Stimulated activated CD4-positive, alpha-beta T cell treated with anti-CD3 and anti-CD28 coated beads, Interleukin-1b, Interleukin-23, amount 100 ng/mL, for 48 hours (primary cell): ENCODE measurements at places on chromosomes 11 and 22.

GRCh38 chr22:49015993-49016908 is 811.4 kb downstream of the BRD1 start:
- no peak for DNase-seq

GRCh38 chr11:125999234-125999880 is 53.5 kb downstream of the VSIG10L2 start:
- no peak for DNase-seq

DNA sequence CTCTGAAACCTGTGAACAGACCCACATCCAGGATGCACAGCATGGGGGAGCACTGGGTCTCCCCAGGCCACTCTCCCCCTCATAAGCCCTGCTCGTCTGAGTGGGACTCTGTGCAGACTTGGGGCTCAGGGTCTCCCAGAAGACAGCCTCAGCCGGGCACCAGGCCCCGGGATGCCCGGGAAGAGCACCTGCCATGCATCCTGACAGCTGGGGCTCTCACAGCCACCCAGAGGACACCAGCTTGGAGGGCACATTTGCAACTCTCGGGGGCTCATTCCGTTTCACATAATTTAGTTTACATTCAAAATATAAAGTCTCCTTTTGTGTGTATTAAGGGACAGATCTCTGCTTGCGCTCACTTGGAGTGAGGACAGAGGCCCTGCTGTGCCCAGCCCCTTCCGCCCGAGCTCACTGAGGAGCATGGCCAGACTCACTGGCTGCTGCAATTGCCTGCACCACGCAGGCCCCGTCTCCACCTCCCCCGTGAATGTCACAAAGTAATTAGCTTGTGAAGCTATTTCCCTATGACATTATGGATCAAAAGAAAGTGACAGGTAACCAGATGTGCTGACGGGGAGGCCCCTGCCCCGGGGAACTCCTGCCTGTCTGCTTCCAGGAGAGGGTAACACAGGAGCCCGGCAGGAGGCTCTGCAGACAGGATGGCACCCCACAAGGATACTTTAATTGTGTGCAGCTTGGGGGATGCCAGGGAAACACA is 275.6 kb downstream of the BRD1 start:
- no peak for DNase-seq

- DNase-seq, result no peak
Observed at GRCh38 chr11:134882671-134883297, 470.7 kb upstream of the B3GAT1 start.

DNA sequence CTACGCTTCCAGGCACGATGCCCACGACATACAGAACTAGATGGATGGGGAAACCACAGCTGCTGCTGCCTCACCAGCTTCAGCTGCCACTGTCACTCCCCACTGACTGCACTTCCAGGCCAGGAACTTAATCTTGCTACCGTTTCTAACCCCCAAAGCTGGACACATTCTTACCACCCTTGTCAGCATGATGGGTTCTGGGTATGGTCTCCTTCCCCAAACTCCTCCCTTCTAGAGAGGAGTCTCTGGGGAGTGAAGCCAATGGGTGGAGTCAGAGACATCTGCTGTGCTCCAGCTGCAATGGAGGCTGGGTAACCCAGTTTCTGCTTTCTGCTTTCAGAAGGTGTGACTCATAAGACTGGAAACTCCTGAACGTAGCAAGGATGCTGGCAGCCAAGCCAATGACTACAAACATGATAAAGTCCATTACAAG is 87.0 kb upstream of the THY1 start:
- peak; percentile 59 for DNase-seq

GRCh38 chr11:56842814-56843794 is 94.6 kb upstream of the OR9G4 start:
- no peak for DNase-seq

DNA sequence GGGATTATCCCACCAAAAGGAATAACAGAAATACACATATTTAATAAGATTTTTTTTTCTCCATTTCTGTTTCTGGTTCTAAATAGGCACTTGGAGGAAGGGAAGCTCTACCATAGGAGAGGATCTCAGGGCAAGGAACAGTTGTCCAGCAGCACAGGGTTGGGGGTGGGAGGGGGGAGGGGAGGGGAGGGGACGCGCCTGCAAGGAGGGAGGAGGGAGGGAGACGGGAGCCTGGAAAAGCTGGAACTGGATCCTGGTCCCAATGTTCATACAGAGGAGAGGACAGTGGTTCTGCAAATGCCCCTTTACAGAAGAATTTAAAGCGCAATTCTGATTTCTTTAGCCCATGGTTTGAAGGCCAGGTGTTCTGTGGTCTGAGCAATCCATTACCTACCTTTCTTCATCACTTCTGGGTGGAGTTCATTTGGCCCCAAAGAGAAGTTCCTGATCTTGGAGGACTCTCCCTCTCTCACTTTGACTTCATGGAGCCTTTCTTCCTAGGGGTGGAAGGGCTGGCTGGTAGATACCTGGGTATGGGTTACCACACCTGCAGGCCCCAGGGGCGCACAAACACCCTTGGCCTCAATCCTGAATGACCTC is 348.9 kb upstream of the NCAM1 start:
- DNase-seq, result no peak

GRCh38 chr11:66834943-66835342 is 8.3 kb upstream of the RCE1 start:
- DNase-seq, result no peak

DNA sequence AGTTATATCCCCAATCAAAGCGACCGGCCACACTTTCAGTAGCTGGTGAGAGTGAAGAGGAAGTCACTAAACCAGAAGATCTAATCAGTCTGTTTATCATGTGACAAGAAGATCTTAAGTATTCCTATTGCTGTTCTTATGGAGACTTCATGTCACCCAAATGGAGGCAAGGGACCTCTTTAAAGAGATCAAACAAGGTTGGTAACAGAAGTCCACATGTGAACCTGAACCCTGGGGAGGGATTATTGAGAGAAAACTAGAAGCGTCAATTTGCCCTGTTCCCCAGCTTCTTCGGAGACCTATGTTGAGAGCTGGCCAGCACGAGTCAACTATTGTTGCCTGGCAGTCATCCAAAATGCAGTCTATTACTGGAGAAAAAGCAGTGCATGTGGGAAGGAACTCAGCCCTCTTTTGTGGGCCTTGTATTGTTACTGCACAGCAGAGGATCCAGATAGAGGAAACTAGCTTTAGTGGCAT is 76.9 kb upstream of the CTSC start:
- DNase-seq, result no peak

DNA sequence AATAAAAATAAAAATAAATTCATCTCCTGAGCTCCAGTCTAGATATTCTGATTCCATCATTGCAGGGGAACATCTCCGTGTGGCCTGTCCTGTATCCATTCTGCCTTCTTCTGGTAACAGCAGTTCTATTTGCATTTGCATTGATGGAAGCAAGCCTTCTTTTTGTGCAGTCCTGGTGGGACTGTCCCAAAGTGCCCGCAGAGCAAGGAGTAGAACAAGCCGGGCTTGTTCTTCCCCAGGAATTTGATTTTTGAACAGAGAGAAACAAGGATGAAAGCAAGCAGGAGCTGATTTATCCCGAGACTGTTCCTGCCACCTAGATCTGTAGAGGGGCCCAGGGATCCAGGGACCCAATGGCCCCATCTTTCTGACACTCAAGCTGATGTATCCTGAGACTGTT is 65.4 kb downstream of the SYN3 start:
- no peak for DNase-seq

DNA sequence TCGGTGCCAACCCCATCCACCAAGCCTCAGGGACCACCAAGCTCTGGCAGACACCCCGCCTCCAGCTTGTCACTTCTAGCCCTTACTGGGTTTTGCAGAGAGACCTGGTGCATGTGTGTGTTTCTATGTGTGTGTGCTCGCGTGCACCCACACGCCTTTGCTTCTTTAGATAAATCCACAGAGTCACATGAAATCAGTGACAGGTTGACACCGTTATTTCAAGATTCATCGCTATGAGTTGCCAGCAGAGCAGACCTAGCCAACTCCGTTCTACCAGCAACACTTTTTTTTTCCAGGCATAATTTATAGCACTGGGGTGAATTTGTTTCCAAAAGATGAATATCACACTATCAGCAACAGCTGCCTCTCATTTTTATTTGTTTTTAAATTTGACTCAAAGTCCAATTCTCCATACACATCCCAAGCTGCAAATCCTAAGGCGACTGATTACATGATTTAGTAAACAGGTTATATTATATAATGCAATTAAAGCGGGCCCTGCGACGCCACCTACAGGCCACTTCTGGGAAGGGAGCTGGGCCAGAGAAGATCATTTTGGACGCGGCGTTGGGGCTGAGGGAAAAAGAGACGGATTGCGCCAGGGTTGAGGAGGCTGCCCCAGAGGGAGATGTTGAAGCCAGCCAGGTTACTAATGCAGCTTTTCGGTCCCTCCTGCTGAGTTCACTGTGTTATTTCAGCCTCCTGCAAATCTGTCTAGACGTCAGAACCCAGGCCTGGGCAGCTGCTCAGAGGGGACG is 150.5 kb downstream of the FEZ1 start:
- DNase-seq, result peak; percentile 36

GRCh38 chr22:47015589-47016178 is 253.2 kb downstream of the TBC1D22A start:
- DNase-seq, result no peak

- DNase-seq, result no peak
Observed at GRCh38 chr22:24181996-24182899, 961 bp downstream of the SUSD2 start.

DNA sequence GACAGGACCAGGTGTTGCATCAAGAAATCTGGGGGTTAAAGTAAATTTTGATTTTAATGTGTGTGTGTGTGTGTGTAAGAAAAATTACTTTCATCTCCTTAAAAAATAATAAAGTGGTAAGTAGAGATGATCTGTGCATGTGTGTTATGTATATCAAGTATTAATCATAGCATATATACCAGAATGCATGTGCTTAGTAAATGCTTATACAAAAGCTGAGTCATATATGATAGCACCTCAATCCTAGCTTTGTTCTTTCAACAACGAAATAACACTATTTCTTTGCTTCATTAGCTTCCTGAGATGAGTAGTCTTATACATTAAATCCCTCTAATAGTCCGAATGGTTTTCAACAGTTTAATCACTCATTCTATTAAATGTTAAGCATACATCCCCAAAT is 899.6 kb upstream of the ANO3 start:
- no peak for DNase-seq

DNA sequence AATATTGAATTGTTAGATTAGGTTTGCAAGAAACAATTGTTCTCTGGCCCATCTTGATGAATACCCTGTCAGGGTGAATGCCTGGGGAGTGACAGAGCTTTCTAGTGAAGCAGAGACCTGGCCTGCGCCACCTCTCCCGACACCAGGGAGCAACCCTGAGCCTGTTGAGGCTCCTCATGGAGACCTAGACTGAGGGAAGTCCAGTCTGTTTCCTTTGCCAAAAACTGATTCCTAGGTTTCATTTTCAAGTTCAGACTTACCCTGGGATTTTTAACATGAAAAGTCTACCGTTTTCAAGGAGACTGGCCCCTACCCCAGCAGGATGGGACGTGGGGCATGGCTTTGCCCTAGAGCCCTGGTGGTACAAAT is 173.7 kb upstream of the SORL1-AS1 start:
- no peak for DNase-seq

- DNase-seq, result no peak
Observed at GRCh38 chr22:20899827-20900423, 17.3 kb upstream of the CRKL start.

DNA sequence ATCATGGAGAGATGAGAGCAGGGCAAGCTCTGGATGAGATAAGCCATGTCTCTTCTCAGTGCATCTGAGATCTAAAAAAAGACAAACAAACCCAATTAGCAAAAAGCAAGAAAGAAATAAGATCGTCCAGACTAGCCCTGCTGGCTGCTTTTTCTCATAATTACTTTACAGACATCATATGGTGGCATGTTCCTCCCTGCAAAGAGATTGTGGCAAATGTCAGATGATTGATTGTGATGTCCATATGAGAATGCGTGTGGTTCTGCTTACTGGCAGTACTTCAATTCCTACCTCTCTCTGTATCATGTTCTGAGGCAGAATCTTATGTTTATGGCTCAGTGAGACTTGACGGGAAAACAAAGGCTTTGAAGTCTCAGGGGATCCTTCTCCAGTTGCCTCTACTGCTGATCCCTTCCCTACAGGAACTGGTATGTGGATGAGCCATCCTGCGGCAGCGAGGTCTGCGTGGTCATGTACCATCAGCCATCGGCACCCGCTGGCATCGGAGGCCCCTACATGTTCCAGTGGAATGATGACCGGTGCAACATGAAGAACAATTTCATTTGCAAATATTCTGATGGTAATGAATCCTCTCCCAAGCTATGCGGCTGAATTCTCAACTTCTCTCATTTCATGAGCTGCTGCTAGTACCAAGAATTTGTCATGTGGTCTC is 8.8 kb downstream of the LAYN start:
- no peak for DNase-seq
